GM23338 (cell line): ENCODE measurements at places on chromosomes 2 and 18. TPM values are rescaled to one million over a fixed set of nuclear protein-coding genes. Genes with fewer than 3 reads are reported as not detected.

DNA sequence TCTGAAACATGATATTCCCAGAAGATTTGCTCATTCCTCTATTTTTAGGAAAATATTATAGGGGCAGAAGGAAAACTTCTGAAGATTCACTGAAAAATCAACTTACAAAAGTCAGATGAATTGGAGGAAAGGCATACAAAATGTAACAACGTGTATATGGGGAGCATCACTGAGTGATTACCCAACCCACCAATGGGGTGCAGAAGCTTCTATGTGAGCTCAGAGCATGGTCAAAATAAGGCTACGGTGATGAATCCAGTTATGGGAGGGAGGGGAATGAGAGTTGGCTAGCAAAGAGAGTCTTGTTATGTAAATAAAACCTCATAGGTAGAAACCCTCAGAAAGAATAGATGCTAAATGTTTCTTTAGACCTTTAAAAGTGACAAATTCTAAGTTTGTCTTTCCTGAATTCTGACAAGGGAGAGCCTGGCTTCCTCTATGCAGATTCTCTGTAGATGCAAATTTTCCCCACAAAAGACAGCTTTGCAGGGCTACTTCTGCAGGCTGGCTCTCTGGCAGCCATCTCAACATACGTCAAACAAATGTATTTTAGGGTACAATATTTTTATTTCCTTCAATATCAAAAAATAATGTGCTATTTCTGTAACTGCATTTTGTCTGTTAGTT, 171.4 kb upstream of the NDUFV2 start:
- DNase-seq: peak; percentile 44

DNA sequence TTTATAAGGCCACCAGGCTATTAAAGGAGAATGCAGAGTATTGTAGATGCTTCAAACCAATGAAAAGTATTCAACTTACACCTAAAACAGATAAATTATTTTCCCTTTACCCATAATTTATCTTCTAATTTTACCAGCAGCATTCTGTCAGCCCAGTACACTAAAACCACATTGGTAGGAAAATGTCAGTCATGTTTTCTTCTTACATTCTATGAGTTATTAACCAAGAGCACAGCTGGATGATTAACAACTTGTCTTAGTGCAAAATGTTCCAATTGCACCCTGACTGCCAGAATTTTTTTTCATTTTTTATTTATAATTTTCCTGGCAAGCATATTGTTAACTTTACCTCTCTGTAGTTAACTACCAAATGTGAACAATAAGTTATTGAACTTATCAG, 79.0 kb upstream of the WDR75 start:
- no peak for DNase-seq

DNA sequence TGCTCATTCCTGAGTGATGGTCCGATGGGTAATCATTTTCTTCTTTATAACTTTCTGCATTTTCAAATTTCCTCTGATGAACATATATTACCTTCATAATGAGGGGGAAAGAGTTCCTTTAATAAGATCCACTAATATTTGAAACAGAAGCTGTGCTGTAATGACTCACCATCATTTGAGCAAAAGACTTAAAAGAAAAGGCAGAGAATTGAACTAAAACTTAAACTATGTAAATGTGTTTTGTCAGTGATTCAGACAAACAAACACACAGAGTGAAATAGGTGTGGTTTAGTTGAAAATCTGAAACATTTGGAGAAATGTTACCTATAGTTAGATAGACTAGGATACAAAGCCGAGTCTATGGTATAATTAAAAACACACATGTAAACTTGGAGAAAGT, 209.6 kb downstream of the STK39 start:
- DNase-seq: no peak

DNA sequence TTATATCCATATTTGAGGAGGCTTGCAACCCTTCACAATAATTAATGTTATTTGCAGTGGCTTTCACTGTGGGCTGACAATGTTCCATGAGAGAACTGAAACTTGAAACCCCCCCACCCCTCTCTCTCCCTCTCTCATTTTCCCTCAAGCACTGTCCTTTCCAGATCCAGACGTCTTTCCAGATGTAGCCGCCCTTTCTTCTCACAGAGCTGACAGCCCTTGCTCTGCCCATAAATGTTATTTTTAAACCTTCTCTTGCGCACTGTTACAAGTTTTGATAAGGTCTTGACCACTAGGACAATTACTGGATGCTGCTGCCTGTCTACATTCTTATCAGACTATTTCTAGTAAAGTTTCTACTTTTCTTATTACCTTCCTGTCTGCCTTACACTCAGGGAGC, 91.4 kb upstream of the LINC00305 start:
- DNase-seq: no peak

DNA sequence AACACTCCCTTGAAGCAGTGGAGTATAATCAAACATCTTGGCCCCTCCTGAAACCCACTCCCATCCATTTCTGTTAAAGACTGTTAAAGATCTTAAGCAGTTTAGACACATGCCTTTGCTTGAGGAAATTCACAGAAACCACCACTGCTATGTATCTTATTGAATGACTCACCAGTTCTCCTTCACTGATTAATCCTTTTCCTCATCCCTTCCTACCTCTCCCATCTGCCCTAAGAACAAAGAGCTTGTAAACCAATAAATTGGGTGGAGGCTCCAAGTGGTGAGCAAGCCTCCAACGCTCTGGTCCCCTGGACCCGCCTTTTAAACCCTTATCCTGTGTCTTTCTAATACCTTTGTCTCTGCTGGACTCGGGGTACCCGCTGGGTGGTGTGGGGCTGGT, 746.1 kb downstream of the LRP1B start:
- no peak for DNase-seq

DNA sequence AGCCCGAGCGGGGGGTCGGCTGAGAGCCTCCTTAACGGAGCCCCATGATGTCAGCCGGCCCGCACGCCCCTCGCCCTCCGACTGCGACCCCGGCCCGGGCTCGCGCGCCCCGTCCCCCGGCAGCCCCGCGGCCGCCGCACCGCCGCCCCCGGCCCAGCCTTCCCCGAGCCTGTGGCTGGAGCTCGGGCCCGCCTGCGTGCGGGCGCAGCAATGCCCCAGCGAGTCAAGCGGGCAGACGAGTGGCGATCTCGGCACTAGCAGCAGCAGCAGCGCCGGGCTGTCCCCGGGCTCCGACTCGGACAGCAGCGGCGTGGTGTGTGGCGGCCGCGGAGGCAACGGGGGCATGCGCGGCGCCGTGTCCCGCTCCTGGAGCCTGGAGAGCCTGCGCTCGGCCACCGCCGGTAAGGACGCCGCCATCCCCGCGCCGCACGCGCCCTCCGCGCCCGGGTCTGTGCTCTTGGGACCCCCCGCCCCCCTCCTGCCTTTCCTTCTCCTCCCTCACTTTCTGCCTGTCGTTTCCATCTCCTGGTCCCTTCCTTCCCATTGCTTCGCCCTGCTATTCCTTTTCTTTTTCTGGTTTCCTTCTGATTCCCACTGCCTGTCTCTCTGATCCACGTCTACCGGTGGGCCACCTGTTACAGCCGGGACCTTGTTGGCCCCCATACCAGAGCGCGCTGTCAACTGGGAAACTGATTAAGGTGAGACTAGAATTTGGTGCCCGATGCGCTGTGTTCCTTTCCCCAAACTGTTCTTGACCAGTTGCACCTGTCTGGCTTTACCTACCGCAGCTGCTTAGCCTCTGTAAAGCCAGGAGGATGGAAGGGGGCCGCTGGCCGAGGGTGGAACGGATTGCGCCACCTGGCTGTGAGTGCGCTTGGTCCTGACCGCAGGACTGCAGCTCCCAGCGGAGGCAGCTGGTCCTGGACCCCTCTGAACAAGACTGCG, 127.4 kb downstream of the ARHGEF4 start:
- peak; percentile 92 for DNase-seq

DNA sequence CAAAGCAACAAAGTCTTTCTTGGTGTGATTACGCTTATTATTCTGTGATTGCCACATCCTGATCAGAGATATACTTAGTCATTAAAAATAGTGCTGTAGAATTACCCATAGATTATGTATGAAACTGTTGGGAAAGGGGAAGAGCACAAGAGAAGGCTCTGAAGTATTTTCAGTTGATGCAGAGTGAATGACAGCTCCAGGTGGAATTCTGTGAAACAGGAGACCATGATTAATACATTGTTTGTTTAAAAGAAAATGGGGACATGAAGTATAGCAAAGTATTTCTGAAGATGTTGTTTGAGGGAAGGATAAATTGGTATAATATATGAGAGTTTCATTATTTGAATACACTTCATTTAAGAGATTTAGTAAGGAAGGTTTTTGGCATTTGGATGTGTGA, 307.6 kb upstream of the CDH20 start:
- DNase-seq: no peak

- no peak for DNase-seq
Measured at GRCh38 chr2:156077041-156077742, 255.3 kb downstream of the NR4A2 start.

GRCh38 chr2:19711470-19712372, 190.1 kb downstream of the TTC32 start:
- peak; percentile 63 for DNase-seq

DNA sequence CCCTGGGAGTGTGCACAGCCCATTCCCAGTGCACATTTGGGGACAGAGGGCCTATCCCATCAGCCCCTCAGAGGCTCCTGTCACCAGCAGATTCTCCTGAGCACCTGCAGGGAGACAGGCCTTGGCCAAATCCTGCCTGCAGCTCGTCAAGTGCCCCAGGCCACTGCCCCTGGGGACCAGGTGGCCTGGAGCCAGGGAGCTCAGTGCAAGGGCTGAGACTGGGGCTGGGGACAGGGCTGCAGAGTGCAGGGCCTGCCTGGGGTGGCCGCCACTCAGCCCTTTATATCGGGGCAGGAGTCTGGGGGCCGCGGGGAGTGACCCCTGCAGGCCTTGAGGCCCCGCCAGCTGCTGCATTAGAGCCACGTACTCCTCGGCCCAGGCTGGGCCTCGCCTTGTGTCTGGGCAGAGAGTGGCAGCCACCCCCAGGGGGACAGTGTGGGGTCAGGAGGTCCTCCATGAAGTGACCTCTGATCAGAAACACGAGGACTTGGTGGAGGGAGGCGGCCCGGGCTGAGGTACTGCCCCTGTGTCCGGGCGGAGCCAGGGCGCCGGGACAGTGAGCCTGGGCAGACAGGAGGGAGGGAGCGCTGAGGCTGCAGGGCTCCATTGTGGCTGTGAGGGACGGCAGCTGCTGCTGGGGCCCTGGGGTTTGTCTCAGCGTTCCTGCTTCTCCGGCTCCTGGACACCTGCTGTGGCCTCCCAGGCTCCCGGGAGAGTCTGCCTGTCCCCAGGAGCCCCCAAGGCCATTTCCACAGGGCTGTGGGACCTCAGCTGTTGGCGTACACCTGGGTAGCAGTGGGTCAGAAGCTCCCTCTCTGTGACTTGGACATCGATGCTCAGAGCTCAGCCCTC, 24.2 kb downstream of the GPC1 start:
- no peak for DNase-seq

- DNase-seq: no peak
Measured at GRCh38 chr18:48472610-48473009, 63.4 kb upstream of the ZBTB7C start.

GRCh38 chr2:101972621-101973434, 18.9 kb upstream of the IL1R2 start:
- no peak for DNase-seq

DNA sequence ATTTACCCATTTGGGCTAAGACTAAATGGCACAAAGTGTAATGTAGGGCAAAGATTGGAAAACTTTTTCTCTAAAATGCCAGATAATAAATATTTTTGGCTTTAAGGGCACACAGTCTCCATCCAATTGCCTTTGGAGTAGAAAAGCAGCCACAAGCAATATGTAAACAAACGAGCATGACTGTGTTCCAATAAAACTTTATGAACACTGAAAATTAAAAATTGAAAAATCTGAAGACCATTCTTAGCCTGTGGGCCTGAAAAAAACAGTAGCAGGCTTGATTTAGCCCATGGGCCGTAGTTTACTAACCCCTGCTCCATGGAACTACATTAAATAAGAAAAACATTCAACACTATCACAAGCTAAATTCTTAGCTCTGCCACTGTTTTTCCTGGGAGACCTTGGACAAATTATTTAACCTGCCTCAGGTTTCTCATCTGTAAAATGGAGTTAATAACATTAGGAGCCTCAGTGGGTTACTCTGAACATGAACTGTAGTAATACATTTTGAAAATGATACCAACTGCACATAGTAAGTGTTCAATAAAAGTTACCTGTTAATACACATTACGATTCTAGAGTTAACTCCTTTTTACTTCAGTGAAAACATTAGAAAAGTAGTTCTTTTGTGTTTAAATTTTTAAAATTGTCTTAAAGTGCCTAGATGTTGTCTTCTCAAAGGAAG, 1.3 kb downstream of the IFIH1 start:
- no peak for DNase-seq

- DNase-seq: peak; percentile 83
Measured at GRCh38 chr18:63949068-63949737, at the start of gene HMSD. HMSD (plus strand) TSS chr18:63949301; CDS start chr18:63953456, 4,155 bp downstream.

DNA sequence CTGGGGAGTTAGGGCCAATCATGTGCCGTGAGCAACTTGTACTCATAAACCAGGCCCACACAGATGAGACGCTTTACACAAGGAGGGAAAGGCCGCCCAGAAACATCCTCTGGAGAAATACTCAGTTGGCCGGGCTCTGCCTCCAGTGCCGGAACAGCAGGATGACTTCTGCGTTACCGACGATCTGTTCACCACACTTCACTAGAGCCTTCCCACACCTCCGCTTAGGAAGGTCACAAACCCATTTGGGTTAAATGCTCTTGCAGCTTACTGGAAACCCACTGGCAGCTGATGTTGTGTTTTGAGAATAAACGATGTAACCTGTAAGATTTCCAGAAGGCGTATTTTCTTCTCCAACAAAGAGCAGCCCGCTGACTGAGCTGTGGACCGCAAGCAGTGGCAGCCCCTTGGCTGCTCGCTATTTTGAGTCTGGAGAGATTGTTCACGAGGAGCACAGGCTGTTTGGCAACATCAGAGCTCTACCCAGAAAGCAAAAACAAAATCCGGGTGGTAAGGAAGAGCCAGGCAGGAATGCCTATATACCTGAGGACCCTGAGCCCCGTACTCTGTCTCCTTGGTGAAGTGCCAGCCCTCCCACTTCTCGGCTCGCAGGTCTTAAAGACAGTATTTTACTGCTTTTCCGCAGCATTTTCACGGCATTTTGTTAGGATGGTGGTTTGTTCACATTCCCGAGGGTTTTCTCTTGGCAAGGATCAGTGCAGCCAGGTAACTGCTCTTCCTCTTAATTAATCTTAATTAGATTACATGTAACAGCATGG, 44.0 kb downstream of the COLEC12 start:
- no peak for DNase-seq

DNA sequence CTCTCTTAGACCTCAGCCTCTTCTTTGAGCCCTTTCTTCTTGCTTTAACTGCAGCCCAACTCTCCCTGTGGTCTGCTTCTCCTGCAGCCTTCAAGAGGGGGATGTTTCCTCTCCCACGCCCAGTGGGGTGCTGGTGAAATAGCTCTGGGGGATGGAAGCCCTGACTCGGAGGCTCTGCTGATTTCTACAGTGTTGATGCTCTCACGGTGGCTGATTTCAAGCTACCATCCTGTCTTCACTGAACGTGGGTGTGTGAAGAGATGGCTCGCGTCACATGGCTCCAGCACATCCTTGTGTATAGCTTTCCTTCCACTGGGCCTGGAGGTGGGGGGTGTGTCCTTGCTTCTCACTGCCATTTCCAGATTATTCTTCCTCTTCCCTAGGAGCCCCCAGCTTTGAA, 20.0 kb downstream of the MPP4 start:
- DNase-seq: peak; percentile 27

ANKRD30BL gene
- polyA plus RNA-seq: 0.23 and 0.26 TPM in 2 replicates

CCL20 gene
- polyA plus RNA-seq: not detected in 2 replicates

TGFA gene
- polyA plus RNA-seq: 1.1 and 1.4 TPM in 2 replicates

AGXT gene
- not detected in 2 replicates for polyA plus RNA-seq

WBP1 gene
- 53.0 and 62.0 TPM in 2 replicates for polyA plus RNA-seq

RAB6C gene
- 0.07 TPM in 1 of 2 replicates, not detected in the other for polyA plus RNA-seq

RFTN2 gene
- 2.1 and 3.6 TPM in 2 replicates for polyA plus RNA-seq

MALT1 gene
- polyA plus RNA-seq: 5.2 and 5.4 TPM in 2 replicates

DPP4 gene
- polyA plus RNA-seq: 1.0 and 1.5 TPM in 2 replicates

FKBP1B gene
- polyA plus RNA-seq: 75.7 and 77.1 TPM in 2 replicates

XDH gene
- 0.55 and 0.71 TPM in 2 replicates for polyA plus RNA-seq
